Epithelial cell of esophagus (primary cell): ENCODE measurements at places on chromosomes 2 and 18.

DNA sequence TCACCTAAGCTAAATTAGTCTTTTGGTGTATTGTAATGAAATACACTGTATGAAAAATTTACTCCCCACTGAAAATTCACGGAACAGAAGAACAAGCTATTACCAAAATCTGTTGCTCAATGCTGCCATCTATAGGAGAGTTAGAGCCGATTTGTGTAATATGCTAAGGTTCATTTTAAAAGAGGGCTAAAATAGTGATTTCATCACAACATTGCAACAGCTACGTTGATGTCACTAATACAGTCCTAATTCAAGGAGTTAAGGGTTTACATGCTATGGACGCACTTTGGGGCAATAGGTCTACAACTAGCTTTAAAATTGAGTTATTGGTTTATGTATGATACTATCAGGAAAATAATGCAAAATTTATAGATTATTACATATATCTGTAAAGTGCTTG lies 3.0 kb upstream of the IRS1 start:
- DNase-seq = peak; percentile 87

DNA sequence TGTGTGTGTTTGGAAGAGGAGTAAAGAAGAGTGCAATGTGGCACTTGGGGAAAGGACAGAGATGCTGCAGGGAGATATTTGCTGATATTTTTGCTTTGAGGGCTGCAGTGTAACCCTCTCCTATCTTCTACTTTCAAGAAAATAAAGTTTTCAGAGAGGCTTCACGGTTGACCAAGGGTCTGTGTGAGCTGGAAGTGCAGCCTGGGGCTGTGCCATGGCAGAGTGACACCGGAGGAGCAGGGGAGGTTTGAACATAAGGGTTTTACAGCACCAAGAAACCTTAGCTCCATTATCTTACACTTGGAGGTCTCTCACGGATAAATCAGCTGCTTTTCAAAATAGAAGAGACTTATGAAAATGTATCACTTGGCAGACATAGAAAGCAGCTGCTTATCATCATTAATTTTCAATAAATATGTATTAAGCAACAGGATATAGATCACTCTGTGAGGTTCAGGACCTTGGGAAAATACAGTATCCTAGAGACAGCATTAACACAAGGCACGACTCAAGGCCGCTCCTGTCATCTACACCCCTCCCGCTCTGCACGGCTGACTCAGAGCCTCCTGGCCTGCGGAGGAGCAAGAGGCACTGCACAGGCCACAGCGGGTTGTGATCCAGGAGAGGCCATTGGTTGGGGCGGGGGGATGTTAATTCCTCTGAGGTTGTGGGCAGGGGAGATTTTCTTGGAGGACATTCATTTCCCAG lies 127.8 kb downstream of the COPS8 start:
- DNase-seq = peak; percentile 52

DNA sequence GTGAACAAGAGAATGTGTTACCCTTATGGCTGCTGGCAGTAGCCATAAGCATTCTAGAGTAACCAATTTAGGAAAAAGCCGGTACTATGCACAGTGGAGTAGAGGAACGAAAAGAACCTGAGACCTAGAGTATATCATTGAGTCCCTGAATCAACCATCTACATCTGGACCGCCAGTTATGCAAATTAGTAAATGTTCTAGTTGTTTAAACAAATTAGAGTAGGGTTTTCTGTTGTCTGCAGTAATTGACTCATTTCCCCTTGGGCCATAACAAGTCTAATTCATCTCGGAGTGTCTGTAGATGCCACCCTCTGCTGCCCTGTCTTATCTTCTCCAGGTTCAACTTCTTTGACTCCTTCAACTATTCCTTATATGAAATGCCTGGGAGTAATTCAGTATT lies 60.1 kb upstream of the CAPN13 start:
- DNase-seq = peak; percentile 56

DNA sequence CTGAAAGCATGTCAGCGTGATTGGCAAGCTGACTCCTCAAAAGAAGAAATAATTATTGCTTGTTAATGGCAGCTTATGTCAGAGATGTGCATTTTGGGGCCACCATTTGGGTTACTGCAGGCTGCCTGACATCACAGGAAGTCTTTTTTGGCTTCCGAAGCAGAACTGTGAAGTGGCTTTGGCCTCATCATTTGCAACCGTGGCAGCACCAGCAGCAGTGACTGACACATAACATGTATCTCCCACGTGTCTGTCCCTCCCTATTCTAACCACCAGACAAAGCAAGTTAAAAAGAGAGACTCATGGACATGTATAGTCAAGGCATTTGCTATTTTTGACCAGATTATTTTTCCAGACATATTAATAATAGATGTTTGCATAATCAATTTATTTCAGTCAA lies 488.7 kb upstream of the ACVR2A start:
- no peak for DNase-seq

DNA sequence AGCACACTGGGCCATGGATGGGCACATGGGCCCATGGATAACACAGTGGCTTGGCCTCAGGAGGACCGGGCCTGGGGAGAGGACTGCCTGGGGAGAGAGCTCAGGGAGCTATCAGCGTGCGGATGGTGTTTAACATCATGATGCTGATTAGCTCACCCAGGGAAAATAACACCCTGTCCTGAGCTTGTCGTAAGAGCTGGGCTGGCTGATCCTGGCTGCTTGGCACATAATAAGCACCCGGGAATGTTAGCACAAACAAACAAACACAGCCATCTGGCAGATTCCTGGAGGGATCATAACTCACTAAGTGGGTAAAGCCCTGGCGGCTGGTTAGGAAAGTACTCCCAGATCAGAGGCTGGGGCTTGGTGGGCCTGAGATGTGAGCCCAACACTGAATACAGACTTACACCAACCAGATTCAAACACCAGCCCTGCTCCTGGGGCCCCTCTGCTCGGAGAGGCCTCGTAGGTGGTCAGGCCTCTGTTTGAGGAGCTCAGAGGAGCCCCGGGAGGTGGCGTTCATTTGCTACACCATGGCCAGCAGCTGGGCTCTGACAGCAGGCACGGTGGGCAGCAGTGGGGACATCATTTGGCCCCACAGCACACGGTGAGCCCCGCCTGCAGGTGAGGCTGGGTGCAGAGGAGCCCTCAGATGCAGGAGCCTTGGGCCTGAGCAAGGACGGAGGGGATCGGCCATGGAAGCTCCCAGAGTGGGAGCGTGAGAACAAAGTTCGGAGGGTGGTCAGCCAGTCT lies 193.4 kb upstream of the HDAC4 start:
- no peak for DNase-seq

DNA sequence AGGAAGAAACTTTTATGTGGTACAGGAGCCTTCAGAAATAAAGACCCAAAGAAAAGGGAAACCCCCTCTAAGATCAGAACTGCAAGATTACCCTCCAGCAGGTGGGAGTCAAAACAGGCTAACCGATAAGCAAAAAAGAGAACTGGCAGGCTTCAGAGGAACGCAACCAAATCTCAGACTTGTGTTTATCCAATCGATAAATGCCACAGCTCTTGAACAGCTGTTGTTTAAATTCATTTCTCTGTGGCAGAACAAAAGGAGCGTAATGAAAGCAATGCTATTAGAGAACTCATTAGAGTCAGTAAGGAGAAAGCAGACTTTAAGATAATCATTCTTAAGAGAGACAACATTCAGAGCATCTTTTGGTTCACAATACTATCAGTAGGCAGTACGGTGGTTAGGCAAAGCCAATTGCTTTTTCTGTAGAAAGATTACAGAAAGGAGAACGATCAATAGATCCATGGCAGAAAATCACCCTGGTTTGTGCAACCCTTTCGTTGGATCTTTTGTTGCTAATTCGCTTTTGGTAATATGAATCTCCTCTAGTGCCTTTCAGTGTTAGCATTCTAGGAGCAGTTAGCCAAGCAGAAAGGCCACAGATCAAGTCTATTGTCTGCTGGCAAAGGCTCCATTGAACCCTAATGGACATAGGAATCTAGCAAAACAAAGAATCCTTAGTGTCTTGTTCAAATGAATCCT lies 476.4 kb upstream of the CHST9 start:
- no peak for DNase-seq

- no peak for DNase-seq
These were observed 95.8 kb downstream of the TMEFF2 start for GRCh38 chr2:192098814-192099491.

DNA sequence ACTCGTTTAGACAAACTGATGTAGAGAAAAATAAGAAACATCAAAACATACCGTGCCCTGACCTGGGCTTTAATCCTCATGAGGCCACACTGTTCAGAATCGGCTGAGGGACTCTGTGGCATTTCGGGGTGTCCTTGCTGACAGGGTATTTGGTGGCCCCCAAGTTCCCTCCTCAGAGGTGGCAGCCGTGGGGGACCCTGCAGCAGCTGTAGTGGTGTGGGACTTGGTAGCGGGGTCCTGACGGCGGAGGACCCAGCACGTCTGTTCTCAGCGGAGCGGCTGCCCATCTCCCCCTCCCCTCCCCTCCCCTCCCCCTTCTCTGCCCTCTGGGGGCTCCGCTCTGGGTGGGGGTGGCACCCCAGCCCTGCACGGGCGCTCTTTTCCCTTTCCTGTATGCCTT lies 18.4 kb downstream of the KCNG2 start:
- DNase-seq = no peak

DNA sequence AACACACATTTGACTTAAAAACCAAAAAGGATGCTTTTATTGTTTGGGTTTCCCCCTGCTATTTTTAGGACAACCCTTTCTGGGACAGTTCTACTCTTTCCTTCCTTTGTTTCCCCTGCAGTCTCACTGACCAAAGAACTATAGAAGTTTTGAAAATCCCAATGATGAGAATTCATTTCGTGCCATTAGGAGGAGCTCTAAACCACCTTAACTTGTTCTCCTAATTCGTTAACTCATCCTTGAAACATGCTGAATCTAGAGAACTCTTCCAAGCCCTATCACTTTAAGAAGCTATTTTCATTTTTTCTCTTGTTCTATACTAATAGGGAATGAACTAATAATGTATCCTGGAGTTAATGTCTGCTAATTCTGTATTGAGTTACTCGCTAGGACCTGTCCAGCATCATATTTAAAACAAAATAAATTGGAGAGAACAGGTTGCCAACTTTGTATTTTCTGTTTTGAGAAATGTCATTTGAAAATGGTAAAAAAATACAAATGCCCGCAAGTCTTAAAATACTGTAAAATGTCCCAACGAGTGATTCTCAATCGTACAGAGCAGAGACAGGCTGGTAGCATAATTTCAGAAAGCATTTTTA lies 62.9 kb downstream of the AFTPH start:
- DNase-seq = peak; percentile 63

GRCh38 chr18:47333926-47334635 lies 82.6 kb upstream of the SKOR2 start:
- DNase-seq = no peak

GRCh38 chr2:228613133-228613850 lies 431.8 kb upstream of the SPHKAP start:
- peak; percentile 78 for DNase-seq

- no peak for DNase-seq
These were observed 24.2 kb downstream of the RBM45 start for GRCh38 chr2:178136321-178137025.

GRCh38 chr18:21742315-21742687 lies 1.7 kb downstream of the MIB1 start:
- DNase-seq = peak; percentile 46

- no peak for DNase-seq
These were observed 208.4 kb downstream of the TNS1 start for GRCh38 chr2:217794133-217794986.

GRCh38 chr2:19131871-19132270 lies 226.6 kb downstream of the OSR1 start:
- peak; percentile 24 for DNase-seq

DNA sequence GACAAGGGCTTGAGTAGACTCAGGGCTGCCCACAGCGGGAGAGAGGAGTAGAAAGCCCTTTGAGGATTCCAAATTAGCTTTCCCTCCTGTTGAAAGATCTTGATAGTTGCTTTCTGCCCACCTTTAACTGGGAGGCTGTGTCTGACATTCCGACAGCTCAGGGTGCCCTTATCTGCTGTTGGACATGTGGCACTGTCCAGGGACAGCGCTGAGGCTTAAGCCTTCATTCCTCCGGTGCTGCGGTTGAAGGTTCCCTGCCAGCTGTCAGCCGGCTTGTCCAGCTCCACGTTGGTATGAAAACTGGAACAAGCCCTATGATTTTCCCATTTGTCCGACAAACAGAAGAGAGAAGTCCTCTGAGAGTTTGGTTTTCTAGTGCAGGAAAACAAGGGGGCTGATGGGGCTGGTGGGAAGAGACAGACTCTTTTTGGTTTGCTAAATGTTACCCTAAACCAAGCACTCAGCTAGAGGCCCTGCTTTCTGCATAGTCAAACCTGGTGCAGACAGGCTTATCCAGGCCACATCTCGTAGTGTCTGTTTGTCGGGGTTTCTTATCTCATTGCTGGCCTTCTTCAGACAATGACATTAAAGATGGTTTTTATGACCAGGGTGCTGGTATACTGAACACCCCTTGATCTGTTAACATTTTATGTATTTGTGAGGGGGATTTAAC lies 24.5 kb downstream of the GREB1 start:
- DNase-seq = no peak

DNA sequence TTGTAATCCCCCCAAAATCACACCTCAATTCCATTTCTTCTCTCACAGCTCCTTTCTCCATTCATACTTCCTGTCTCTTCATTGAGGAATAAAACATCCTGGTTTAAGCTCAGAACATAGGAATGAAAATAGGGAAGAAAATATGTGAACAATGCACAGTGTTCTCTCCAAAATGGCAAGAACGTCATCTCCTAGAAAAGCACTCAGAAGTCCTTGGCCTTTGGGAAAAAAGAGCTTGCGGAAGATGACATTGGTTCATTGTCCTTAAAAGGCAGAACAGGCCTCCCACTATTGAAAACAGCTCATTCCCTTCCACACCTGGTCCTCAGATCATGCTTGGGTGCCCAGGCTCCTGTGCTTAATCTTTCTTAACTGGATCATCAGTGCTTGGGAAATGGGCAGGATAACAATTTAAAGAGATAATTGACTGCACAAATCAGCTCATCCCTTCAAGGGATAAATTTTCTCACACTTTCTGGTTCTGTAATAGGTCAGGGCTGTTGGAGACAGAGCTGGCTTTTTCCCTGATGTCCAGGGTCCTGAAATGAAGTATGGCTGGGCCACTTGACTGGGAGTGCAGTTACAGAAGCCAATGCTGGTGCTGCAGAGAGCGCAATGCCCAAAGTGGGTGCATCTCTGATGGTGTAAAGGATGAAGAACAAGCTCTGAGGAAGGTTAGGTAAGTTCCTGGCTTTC lies 69.2 kb downstream of the MARCHF4 start:
- no peak for DNase-seq

GRCh38 chr2:64326578-64327050 lies 127.3 kb upstream of the LGALSL start:
- no peak for DNase-seq

DNA sequence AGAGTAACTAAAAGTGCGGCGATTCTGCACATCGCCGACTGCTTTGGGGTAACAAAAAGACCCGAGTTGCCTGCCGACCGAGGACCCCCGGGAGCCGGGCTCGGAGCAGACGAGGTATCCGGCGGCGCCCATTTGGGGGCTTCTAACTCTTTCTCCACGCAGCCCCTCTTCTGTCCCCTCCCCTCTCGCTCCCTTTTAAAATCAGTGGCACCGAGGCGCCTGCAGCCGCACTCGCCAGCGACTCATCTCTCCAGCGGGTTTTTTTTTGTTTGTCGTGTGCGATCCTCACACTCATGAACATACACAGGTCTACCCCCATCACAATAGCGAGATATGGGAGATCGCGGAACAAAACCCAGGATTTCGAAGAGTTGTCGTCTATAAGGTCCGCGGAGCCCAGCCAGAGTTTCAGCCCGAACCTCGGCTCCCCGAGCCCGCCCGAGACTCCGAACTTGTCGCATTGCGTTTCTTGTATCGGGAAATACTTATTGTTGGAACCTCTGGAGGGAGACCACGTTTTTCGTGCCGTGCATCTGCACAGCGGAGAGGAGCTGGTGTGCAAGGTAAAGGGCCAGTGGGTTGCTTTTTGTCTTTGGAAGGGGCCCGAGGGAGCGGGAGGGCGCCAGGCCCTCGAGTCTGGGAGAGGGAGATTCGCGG lies 1.4 kb downstream of the TRIB2 start:
- peak; percentile 49 for DNase-seq
